ENCODE measurements at places on chromosomes 2 and 18.

DNA sequence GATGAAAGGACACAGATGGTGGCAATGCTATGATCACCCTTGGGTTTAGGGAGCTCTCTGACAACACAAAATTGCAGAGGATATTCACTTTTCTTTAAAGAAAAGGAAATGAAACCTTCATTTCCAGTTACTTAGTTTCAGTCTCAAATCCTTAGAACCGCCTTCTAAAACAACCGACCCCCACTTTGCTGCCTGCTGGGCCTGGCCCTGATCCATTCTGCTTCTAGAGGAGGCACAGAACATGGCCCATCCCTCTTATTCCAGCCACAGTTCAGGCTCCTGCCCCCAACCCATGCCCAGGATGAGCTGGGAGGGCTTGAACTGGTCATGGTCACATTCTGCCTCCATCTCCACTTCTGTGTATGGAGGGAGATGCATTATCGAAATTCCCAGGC, 311.6 kb downstream of the EN1 start:
- DNase-seq: no peak

DNA sequence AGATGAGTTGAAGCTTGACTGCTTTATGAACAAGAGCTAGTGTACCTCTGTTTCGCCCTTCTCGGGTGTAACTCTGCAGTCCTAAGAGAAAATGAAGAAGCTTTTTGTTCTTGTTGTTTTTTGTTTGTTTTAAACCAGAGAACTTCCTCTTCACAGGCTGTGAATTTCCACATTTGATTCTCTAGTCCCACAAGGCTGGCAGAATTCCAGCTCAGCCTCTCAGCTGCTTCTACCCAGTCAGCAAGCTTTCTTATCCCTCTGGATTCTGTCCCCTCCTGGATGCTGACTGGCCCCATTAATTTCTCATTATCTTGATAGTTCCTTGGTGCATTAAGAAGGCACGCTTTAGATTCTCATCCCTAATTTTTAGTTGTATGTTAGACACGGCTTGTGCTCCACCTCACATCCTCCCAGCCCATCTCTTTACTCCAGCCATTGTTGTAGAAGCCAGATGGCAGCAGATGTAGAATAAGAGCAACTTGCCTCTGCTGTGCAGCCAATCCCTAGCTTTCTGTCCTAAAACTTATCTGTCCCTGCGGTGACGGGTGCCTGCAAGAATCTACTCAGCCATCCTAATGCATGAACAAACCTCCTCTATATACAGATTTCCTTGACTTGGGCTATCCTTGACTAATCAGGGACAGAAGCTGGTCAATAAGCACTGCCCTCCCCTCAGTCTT, 12.3 kb upstream of the RESP18 start:
- no peak for DNase-seq

DNA sequence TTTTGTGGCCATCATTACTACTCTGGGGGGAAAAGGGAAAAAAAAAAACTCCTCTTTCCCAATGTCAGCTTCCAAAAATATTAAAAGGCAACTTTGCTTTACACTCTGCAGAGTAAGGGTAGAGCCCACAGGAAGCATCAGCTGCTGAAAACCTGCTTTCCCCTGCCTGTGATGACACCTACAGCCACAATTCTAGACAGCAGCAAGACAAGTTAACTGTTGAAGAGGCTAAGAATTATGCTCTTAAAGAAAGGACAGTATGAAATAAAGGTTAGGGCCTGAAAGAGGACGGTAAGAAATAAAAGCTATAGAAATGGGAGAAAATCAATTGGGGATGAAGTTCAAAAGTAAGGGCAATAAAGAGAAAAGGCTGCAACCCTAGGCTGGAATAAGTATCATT, 3.0 kb downstream of the PDE11A start:
- DNase-seq: no peak

GRCh38 chr2:10613263-10613662, 76.5 kb downstream of the NOL10 start:
- DNase-seq: no peak

GRCh38 chr2:19881908-19882265, 19.9 kb downstream of the TTC32 start:
- DNase-seq: no peak

- no peak for DNase-seq
Measured at GRCh38 chr2:112835536-112836162, 930 bp downstream of the IL1B start.

- DNase-seq: no peak
Measured at GRCh38 chr2:120840795-120841487, 105.3 kb downstream of the GLI2 start.

- DNase-seq: no peak
Measured at GRCh38 chr18:55300421-55300935, 287.5 kb downstream of the TCF4 start.

DNA sequence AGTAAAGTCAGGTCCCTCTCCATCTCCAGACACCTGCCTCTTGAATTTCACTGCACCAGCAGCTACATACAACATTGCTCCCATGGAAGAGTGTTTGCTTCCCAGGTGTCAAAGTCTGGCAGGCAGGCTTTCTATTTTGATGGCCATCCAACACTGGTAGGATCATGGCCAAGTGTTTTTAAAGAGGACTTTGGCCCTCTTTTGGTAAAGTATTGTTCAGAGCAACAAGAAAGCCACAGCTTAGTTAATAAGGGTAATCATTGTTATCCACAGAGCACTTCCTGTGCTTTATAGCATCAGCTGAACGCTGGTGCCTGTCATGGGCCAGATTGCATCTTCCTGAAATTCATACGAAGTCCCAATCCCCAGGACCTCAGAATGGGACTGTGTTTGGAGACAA, 133.2 kb downstream of the NCK2 start:
- DNase-seq: no peak

DNA sequence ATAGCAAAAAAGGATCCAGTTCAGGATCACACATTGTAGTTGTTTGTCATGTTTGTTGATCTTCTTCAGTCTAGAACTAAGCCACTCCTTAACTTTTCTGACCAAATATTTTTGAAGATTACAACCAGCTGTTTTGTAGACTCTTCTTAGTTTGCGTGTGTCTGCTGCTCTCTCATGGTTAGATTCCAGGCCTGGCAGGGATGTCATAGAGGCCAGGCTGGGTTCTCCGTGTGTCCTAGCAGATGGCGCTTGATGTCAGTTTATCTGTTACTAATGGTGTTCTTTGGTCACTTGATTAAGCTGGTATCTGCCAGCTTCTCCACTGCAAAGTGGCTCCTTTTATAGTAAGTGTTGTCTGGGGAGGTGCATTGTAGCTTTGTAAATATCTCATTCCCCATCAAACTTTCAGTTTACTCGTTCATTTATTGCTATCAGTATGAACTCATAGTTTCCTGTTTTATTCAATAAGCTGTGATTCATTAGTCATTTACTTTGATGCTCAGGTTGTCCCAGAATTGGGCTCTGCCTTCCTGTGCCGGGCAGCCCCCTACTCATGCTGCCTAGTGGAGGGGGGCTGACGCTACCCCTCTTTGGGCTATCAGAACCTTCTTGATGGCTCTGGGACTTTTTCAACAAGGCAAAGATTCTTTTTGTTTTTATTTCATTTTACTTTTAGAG, 42.1 kb downstream of the GRHL1 start:
- no peak for DNase-seq

GRCh38 chr2:27715318-27716210, 51.9 kb downstream of the SLC4A1AP start:
- no peak for DNase-seq

- DNase-seq: no peak
Measured at GRCh38 chr2:103448495-103448894, 686.7 kb downstream of the TMEM182 start.

- no peak for DNase-seq
Measured at GRCh38 chr18:33513027-33513426, 65.0 kb upstream of the ASXL3 start.

GRCh38 chr2:54867457-54867856, 144.0 kb downstream of the EML6 start:
- DNase-seq: no peak

- no peak for DNase-seq
Measured at GRCh38 chr18:7230626-7231349, at the start of gene LRRC30. Gene LRRC30, plus strand, starts transcription at chr18:7231089. Its CDS starts 50 bp downstream, at chr18:7231139.

DNA sequence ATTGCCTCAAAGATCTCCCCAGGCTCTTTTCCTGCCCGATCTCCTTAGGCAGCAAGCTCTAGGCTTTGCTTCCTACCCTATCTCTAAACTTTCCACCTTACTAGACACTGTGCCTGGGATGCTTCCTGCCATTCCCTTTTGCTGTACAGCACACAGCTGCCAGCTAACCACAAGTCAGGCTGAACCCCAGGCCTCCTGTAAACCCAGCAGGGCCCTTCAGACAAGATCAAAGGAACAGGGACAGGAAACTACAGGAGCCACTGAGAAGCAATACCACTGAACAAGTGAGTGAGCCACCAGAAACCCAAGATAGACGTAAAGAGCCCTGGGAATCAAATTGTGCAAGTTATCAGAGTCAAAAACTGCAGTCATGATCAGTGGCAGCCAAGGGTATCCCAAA, 180.7 kb downstream of the SUCLG1 start:
- no peak for DNase-seq

- no peak for DNase-seq
Measured at GRCh38 chr18:67783196-67783946, 266.9 kb upstream of the DSEL start.

DNA sequence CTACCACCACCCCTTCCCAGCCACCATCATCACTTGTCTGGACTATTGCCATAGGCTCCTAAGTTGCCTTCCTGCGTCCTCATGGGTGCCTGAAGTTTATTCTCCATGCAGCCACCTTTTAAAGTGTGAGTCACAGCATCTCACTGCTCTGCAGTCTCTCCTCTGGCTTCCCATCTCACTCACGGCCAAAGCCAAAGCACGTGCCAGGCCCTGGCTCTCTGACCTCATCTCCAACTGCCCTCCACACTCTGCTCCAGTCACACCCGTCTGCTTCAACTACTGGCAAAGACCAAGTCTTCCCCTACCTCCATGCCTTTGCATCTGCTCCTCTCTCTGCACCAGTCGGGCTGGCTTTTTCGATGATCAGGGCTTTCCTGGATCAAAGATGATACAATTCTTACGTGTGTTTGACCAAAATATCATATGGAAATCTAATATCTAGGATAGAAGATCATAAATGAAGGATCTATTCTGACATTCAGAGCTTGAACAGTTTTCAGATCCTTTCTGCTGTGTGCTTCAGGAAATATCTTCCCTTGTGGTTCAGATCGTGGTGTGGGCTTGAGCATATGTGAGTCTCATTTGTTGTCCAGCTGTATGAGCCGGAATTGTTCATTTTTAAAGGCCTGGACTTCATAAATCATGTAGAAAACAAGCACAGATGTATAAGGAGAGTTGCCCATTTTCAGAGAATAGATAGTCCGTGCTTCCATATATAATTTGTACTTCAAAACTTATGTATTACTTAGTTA, 175.6 kb downstream of the PRKCE start:
- DNase-seq: no peak

DNA sequence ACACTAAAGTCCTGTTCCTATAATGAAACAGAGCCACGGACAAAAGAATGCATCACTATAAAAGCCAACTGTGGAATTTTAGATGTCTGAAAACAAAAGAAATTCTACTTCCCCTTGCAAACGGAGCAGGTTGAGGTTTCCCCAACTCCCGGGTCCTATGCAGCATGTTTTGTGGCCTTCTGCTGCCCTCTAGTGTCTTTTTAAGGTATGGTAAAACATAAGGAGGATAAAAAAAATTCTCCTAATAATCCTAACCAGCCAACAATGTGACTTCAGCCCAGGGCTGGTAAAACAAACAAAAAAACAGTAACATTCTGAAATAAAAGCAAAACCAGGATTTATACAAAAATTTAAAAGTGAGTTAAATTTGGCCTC, 539.5 kb downstream of the NRXN1 start:
- DNase-seq: peak; percentile 11

DNA sequence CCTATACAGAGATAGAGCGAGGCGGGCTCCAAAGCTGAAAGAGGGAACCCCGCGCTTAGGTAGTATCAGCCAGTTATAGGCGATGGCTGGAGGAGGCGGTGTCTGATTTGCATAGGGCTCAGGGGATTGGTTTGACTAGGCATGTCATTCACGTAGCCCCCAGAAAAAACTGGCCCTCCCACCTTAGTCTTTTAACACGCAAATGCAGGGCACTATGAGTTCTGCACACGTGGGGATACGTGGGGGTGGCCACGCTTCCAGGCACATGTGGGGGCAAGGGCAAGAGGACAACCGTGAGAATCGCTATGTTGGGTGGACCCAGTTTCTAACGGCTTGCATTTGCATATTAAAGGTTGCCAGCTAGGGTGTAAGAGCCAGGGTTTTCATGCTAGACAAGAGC, 56.7 kb upstream of the MSTN start:
- peak; percentile 11 for DNase-seq

DNA sequence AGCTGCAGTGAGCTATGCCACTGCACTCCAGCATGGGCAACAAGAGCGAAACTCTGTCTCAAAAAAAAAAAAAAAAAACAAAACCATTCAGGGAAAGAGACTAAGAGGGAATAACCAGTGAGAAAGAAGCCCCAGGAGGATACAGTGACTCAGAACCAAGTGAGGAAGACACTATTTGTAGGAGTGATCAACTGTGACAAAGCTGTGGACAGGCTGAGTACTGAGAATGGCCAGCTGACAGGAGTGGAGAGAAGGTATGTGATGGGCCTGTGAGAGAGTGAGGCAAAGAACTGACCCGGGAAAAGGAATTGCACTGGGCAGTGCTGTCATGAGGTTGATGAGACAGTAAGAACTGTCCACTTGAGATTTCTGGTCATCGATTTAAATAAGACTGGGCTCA, 6.7 kb upstream of the LCT start:
- DNase-seq: no peak

DNA sequence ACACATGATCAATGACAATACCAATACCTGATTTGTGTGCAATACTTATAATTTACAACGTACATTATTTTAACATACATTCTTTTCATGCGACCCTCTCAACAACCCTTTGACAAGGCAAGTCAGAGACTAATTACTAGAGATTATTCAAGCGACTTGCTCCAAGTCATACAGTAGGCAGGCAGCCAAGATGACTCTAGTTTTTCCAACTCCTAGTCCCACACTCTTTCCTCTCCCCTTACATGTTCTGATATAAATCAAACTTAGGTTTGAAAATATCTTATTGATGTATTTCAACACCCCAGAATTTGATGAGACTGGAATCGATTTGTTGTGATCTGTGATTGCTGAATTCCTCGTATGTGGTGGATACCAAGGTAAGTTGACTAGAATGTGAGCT, 8.0 kb upstream of the CYP27C1 start:
- DNase-seq: no peak

GRCh38 chr2:20313659-20314058, 37.0 kb downstream of the PUM2 start:
- DNase-seq: no peak

- no peak for DNase-seq
Measured at GRCh38 chr2:237909801-237910475, 50.5 kb downstream of the RAMP1 start.

- DNase-seq: no peak
Measured at GRCh38 chr18:46283895-46284295, 179.7 kb downstream of the HAUS1 start.

DNA sequence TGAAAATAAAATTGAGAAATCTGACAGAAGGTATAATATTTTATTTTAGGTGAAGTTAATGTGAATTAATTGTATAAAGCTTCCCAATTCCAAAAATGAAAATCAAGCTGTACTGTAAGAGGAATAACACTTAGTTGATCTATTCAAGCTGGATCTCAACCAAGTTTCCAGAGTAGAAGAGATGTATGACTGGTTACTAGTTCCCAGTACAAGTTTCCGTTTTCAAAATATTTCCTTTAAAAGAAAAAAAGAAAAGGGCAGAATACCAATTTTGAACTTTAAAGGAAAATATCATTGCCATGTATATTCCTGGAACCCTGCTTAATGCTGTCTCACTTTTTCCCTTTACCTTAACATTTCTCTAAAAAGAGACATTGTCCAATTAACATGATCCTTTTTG, 308.5 kb downstream of the IRS1 start:
- no peak for DNase-seq

- DNase-seq: no peak
Measured at GRCh38 chr2:96097441-96097840, 18.9 kb downstream of the ADRA2B start.
